ENCODE measurements at places on chromosomes 6 and 20.
A peak's percentile ranks its signal among the peaks of the same experiment; 100 is the strongest.

GRCh38 chr6:166379800-166380199 lies 2.9 kb downstream of the MPC1 start:
- H3K4me1 ChIP-seq: peaks cover 3% of the 10 kb centered on the region
- no peak overlapping the region for H3K4me3 ChIP-seq
- H3K27me3 ChIP-seq: no peaks in the 10 kb centered on the region

- H3K4me1 ChIP-seq: peaks cover 5% of the 10 kb centered on the region
- peaks cover 4% of the 10 kb centered on the region for H3K36me3 ChIP-seq
- H3K27me3 ChIP-seq: peaks cover 18% of the 10 kb centered on the region
- H3K4me3 ChIP-seq: no peak overlapping the region
- H3K27ac ChIP-seq: no peak overlapping the region
- no peak for DNase-seq
Measured at GRCh38 chr6:169897601-169898358, 146.4 kb downstream of the ERMARD start.

DNA sequence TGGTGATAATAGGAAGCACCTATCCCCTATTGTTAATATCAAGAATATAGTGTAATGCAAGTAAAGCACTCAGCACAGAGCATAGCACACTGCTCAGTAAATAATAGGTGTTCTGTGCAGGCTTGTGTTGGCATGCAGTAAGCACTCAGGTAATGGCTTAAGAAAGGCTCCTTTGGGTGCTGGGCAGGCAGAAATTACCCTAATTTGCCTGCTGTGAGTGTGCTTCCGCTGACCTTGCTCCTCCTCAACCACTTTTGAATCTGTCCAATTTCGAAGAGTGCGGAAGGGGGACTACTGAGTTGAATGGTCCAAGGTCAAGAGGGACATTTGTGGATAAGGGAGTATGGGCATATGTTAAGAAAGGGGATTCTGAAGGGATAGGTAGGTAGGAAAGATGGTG lies 15.4 kb downstream of the SRSF3 start:
- no peaks in the 10 kb centered on the region for H3K27me3 ChIP-seq
- peaks cover 75% of the 10 kb centered on the region for H3K36me3 ChIP-seq

- no peaks in the 10 kb centered on the region for H3K4me1 ChIP-seq
- H3K36me3 ChIP-seq: peaks cover 2% of the 10 kb centered on the region
- H3K27ac ChIP-seq: no peak overlapping the region
- H3K4me3 ChIP-seq: no peak overlapping the region
- no peaks in the 10 kb centered on the region for H3K27me3 ChIP-seq
- DNase-seq: no peak
Measured at GRCh38 chr20:48267860-48268633, 482.8 kb upstream of the SULF2 start.

GRCh38 chr6:63807056-63807455 lies 171.5 kb downstream of the PHF3 start:
- H3K4me3 ChIP-seq: no peak overlapping the region
- H3K4me1 ChIP-seq: no peaks in the 10 kb centered on the region
- H3K36me3 ChIP-seq: no peaks in the 10 kb centered on the region
- DNase-seq: no peak
- no peaks in the 10 kb centered on the region for H3K27me3 ChIP-seq

DNA sequence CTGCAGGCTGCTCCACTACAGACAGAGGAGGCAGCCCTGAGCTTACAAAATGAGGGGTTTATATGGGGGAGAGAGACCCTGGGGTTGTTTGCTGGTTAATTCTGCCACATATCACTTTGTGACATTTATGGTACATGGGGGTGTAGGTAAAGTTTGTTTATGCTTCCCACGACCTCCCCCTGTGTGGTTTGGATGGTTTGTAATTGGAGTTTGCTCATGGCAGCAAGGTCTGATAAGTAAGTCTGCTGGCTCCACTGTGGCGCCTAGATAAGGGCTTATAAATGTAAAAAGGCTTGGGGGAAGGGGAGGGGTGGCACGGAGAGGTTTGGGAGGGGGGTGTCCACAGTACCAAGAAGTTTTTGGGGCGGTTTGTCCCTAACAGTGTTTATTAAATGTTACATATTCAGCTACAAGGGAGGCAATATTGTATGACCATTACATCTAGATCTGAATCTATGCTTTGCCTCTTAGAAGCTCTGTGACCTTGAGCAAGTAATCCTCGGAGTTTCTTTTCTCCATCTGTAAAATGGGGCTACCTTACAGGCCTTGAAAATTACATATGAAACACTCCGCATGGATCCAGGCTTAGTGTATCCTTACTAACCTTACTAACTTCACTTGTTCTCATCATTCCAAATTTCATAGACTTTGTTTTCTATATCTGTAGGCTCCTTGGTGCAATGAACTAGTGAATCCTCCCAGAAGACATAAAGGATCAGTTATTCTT lies 204.8 kb upstream of the NOX3 start:
- no peak for DNase-seq
- H3K27me3 ChIP-seq: peaks cover 5% of the 10 kb centered on the region
- no peak overlapping the region for H3K4me3 ChIP-seq
- H3K36me3 ChIP-seq: no peaks in the 10 kb centered on the region
- H3K4me1 ChIP-seq: no peaks in the 10 kb centered on the region

GRCh38 chr6:163098827-163099479 lies 315.6 kb upstream of the QKI start:
- H3K27me3 ChIP-seq: no peaks in the 10 kb centered on the region
- no peak overlapping the region for H3K4me3 ChIP-seq
- no peaks in the 10 kb centered on the region for H3K36me3 ChIP-seq
- no peak for DNase-seq

DNA sequence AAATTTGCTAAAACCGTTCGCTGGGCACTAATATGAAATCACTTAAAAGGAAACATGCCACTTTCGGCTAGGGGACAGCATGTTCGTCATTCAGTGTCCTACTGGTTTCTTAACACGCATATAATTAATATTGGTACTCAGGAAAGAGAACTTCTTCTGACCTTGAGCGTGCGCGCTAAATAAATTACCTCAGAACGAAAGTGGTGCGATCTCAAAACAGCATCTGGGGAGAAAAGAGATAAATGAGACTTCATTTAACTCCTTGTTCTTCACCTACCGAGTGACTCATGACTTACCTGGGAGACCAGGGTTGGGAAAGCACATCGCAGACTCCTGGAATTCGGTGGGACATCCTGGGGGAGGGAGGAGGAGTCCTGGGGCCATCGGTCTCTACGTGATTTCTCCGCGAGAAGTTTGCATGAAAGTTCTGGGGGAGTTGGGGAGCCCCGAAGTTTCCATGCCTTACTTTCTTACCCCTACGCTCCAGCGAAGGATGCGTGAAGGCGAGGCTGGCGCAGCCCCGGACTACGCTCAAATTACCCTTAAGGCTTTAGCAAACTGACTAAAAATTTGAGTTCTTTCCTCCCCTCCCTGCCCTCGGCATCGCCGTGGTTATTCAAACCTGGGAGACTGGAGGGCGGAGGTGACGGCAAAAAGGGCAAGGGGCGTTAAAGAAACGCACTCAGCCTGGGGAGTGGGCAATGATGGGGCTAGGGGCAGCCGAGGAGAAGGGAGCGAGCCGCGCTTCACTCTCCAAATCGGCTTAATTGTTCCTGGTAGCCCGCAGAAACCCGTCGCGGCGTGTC lies 1.1 kb upstream of the BEND6 start:
- DNase-seq: peak; percentile 55
- peaks cover 12% of the 10 kb centered on the region for H3K4me1 ChIP-seq
- H3K36me3 ChIP-seq: peaks cover 4% of the 10 kb centered on the region
- H3K27ac ChIP-seq: peak overlapping the region; percentile 96

GRCh38 chr6:162435071-162435470 lies 292.5 kb downstream of the PRKN start:
- H3K27me3 ChIP-seq: no peaks in the 10 kb centered on the region
- no peaks in the 10 kb centered on the region for H3K4me1 ChIP-seq
- H3K27ac ChIP-seq: no peak overlapping the region
- H3K4me3 ChIP-seq: no peak overlapping the region
- no peak for DNase-seq
- peaks cover 4% of the 10 kb centered on the region for H3K36me3 ChIP-seq

GRCh38 chr6:49070411-49070810 lies 392.6 kb downstream of the MMUT start:
- no peak overlapping the region for H3K27ac ChIP-seq
- H3K36me3 ChIP-seq: no peaks in the 10 kb centered on the region
- H3K27me3 ChIP-seq: no peaks in the 10 kb centered on the region
- H3K4me3 ChIP-seq: no peak overlapping the region
- no peaks in the 10 kb centered on the region for H3K4me1 ChIP-seq

GRCh38 chr20:36989797-36990196 lies 38.3 kb upstream of the SAMHD1 start:
- DNase-seq: no peak
- H3K27ac ChIP-seq: peak overlapping the region; percentile 25
- H3K36me3 ChIP-seq: peaks cover 23% of the 10 kb centered on the region
- H3K4me1 ChIP-seq: peaks cover 34% of the 10 kb centered on the region
- H3K4me3 ChIP-seq: no peak overlapping the region

- H3K27ac ChIP-seq: no peak overlapping the region
- no peaks in the 10 kb centered on the region for H3K36me3 ChIP-seq
- H3K4me3 ChIP-seq: no peak overlapping the region
- DNase-seq: no peak
- peaks cover 3% of the 10 kb centered on the region for H3K4me1 ChIP-seq
Measured at GRCh38 chr20:51731731-51732095, 36.5 kb downstream of the ATP9A start.

GRCh38 chr20:58854638-58855471 lies 2.3 kb downstream of the GNAS start:
- peak overlapping the region; percentile 52 for H3K4me3 ChIP-seq
- H3K4me1 ChIP-seq: peaks cover 41% of the 10 kb centered on the region
- no peak for DNase-seq
- H3K36me3 ChIP-seq: peaks cover 5% of the 10 kb centered on the region
- H3K27me3 ChIP-seq: peaks cover 43% of the 10 kb centered on the region

DNA sequence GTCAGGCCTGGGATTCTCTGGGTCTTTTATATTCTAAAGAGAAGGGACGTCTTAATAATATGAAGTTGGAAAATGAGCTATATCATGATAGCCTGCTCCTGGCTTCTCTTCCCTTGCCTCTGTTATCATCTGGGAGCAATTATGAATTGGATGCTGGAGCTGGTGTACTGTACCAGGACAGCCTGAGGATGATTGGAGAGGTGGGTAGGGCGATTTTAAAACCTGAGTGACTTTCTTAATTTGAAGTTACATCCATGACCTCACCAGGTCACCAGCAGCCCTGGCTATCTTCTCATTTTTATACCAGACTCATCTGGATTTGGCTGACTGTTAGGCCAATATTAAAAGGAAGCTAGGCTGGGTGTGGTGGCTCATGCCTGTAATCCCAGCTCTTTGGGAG lies 317.6 kb downstream of the CLIC5 start:
- no peak overlapping the region for H3K4me3 ChIP-seq
- peaks cover 1% of the 10 kb centered on the region for H3K36me3 ChIP-seq
- peaks cover 5% of the 10 kb centered on the region for H3K4me1 ChIP-seq
- H3K27me3 ChIP-seq: no peaks in the 10 kb centered on the region

DNA sequence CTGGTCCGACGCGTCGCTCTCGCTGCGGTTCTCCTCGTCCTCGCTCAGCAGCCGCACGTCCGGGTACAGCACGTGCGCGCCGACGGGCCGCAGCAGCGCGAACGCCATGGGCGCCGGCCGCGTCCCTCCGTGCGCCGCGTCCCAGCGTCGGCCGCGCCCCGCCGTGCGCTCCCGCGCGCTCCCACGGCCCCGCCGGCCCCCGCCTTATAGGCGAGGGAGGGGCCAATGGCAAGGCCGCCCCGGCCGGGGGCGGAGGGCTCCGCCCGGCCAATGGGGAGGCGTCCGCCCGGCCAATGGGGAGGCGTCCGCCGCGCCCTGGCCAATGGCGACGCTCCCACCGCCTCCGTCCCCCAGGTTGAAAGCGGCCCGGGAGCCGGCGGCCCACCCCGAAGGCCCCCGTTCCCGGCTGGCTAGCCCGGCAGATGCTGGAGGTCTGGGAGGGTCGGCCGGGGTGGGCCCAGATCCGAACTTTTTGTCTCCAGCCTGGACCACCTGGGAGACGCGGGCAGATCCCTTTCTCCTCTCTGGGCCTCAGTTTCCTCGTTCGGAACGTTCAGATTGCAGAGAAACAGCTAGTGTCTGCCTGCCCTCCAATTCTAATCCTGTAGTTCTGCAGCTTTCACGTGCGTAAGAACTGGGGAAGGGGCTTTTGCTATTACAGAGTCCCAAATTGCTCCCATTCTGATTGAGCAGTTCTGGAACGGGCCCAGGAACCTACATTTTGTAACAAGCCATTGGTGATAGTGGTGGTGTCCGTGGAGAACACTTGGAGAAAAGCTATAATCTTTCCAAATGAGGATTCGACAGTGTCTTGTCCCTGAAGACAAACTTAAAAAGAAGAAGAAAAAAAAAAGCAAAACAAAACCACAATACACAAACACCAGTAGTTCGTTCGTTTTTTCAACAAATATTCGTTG lies at the start of gene TCF15:
TSS of gene TCF15 (minus strand) at position 180 of the 917 bp plus-strand sequence. CDS start at position 108, 72 bp downstream.
- H3K4me3 ChIP-seq: no peak within 1 kb of the TSS
- no peak within 1 kb of the TSS for H3K27ac ChIP-seq
- H3K36me3 ChIP-seq: no peaks in the 10 kb centered on the region
- peaks cover 61% of the 10 kb centered on the region for H3K27me3 ChIP-seq
- no peak for DNase-seq
- peaks cover 2% of the 10 kb centered on the region for H3K4me1 ChIP-seq

- H3K4me1 ChIP-seq: no peaks in the 10 kb centered on the region
- no peak for DNase-seq
- no peaks in the 10 kb centered on the region for H3K27me3 ChIP-seq
- H3K4me3 ChIP-seq: no peak overlapping the region
- H3K36me3 ChIP-seq: peaks cover 15% of the 10 kb centered on the region
Measured at GRCh38 chr6:126069449-126069848, 83.1 kb downstream of the TRMT11 start.

GRCh38 chr6:128432394-128432793 lies 88.0 kb downstream of the PTPRK start:
- H3K4me1 ChIP-seq: no peaks in the 10 kb centered on the region
- no peak for DNase-seq
- H3K4me3 ChIP-seq: no peak overlapping the region
- no peak overlapping the region for H3K27ac ChIP-seq
- H3K36me3 ChIP-seq: no peaks in the 10 kb centered on the region
- no peaks in the 10 kb centered on the region for H3K27me3 ChIP-seq

- no peak for DNase-seq
- H3K36me3 ChIP-seq: no peaks in the 10 kb centered on the region
- H3K27ac ChIP-seq: no peak overlapping the region
- H3K4me1 ChIP-seq: no peaks in the 10 kb centered on the region
- no peak overlapping the region for H3K4me3 ChIP-seq
- H3K27me3 ChIP-seq: no peaks in the 10 kb centered on the region
Measured at GRCh38 chr6:102581378-102582124, 1188.0 kb downstream of the GRIK2 start.

DNA sequence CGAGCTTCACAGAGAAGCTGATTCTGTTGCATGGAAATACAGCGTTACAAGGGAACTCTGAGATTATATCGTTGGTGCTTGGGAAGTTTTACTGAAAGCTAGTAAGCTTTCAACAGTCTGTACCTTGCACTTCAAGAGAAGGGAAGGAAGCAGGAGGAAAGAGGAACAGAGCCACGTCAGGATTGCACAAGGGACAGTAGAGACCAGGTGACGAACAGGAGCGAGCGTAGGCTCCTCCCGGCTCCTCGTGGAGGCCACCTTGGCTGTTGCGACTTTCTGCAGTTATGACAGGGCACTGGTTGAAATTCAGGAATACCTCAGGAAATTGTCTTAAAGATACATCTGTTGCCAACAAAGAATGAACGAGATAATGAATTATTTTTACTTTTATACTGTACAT lies 18.8 kb downstream of the RTF2 start:
- H3K36me3 ChIP-seq: peaks cover 37% of the 10 kb centered on the region
- no peak overlapping the region for H3K4me3 ChIP-seq

GRCh38 chr6:169589699-169590257 lies 112.1 kb downstream of the WDR27 start:
- H3K36me3 ChIP-seq: peaks cover 16% of the 10 kb centered on the region
- H3K4me1 ChIP-seq: peaks cover 51% of the 10 kb centered on the region
- H3K4me3 ChIP-seq: peak overlapping the region; percentile 10
- H3K27me3 ChIP-seq: no peaks in the 10 kb centered on the region
- DNase-seq: peak; percentile 13
- peak overlapping the region; percentile 4 for H3K27ac ChIP-seq
